ENCODE measurements at places on chromosomes 3 and 15.

DNA sequence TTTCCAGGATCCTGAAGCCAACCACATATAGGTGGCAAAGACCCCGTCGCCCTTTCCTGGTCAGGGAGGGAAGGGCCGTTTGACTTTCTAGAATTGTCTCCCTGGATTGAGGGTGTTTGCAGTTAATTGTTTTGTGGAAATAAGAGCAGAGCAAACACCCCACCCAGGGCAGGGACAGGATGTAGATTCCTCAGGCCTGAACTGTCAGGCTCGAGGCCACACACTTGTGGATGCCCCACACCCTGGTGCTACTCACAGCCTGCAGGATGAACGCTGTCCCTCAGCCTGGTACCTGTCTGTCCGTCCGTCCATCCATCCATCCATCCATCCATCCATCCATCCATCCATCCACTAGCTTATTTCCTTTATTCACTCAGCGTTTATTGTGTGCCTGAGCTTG, 29.9 kb upstream of the FLNB start:
- no peaks in the 10 kb centered on the region for H3K27me3 ChIP-seq
- no peak overlapping the region for H3K27ac ChIP-seq
- H3K36me3 ChIP-seq: no peaks in the 10 kb centered on the region
- H3K4me1 ChIP-seq: peaks cover 8% of the 10 kb centered on the region

DNA sequence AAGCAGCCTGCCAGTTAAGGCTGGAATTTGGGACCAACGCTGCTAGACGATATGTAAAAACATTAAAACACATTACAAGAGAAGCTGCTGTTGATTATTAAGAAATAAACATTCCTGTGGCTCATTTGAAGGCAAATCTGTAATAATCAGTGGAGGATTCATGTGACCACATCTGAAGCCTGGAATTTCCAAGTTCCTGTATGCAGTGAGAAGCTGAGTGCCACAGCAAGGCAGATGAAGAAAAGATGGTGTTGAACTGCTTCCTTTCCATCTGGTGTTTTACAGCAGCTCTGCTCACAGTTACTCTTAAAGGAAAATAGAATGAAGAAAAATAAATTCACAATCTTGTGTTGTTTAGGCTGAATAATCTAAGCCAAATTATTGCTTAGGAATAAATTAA, 139.3 kb upstream of the ROBO2 start:
- no peak for DNase-seq
- no peaks in the 10 kb centered on the region for H3K27me3 ChIP-seq

DNA sequence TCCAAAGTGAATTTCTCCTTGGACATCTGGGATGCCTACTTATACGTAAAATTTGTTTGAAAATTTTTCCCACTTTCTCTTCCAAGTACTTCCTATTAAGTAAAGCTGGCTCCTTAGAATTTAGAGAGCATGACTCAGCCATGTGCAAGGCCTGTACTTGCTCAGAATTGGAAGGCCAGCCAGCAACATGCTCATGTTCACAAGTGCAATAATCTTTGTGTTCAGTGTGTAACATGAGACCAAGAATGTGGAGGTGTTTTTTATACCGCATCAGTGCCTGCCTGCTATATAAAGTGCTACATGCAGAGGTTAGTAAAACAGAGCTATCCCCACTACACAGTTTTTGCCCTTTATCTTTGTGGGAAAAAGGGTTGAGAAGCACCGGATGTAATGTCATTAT, 151.9 kb upstream of the FEZF2 start:
- H3K4me3 ChIP-seq: no peak overlapping the region
- DNase-seq: no peak
- no peaks in the 10 kb centered on the region for H3K4me1 ChIP-seq
- peaks cover 5% of the 10 kb centered on the region for H3K27me3 ChIP-seq
- H3K27ac ChIP-seq: no peak overlapping the region

- peaks cover 4% of the 10 kb centered on the region for H3K27me3 ChIP-seq
- peaks cover 62% of the 10 kb centered on the region for H3K4me1 ChIP-seq
- peak overlapping the region; percentile 81 for H3K27ac ChIP-seq
- no peak overlapping the region for H3K4me3 ChIP-seq
- peaks cover 19% of the 10 kb centered on the region for H3K36me3 ChIP-seq
- peak; percentile 63 for DNase-seq
Observed at GRCh38 chr3:172592898-172593669, 69.9 kb upstream of the TNFSF10 start.

GRCh38 chr3:159763602-159764489, 224.8 kb upstream of the IL12A start:
- peak overlapping the region; percentile 28 for H3K27ac ChIP-seq
- H3K36me3 ChIP-seq: no peaks in the 10 kb centered on the region
- peaks cover 14% of the 10 kb centered on the region for H3K4me1 ChIP-seq
- H3K27me3 ChIP-seq: peaks cover 56% of the 10 kb centered on the region

- H3K36me3 ChIP-seq: peaks cover 44% of the 10 kb centered on the region
- peak overlapping the region; percentile 94 for H3K27ac ChIP-seq
- H3K4me3 ChIP-seq: peak overlapping the region; percentile 83
- no peaks in the 10 kb centered on the region for H3K27me3 ChIP-seq
- peaks cover 76% of the 10 kb centered on the region for H3K4me1 ChIP-seq
Observed at GRCh38 chr15:85581495-85581894, 201.1 kb downstream of the AKAP13 start.

DNA sequence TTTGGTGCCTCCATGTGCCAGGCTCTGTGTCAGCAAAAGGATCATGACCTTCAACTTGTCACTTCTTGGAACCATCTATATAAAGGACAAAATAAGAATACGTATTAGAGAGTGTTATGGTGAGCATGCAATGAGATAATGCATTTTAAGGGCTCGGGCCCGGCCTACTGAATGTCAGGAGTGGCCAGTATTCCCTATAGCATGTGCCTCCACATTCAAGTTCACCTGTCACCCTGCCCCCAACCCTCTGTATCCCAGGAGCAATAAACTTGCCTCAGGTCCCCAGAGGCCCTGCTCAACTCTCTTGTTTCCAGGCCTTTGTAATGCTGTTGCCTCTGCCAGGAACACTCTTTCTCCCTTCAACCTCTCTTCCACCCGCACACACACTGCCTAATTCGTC, 90.2 kb upstream of the SLC6A11 start:
- no peak overlapping the region for H3K27ac ChIP-seq
- H3K4me1 ChIP-seq: no peaks in the 10 kb centered on the region
- H3K4me3 ChIP-seq: no peak overlapping the region
- no peaks in the 10 kb centered on the region for H3K36me3 ChIP-seq

DNA sequence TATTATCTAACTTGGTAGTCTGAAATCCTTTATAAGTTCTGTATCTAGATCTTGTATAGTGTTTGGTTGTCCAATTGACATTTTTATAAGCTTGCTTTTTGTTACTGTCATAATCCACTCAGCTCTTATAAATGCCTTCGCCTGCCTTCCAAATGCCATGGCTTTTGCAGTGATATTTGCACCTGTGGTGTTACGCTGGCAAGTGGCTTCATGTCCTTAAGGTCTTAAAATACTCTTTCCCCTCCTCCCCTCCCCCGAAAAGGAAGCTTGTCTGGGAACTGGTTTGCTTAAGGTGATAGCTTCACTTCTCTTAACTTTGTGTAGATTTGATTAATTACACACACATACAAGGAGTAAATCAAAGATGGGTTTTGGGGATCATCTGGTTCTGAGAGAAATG, 62.0 kb downstream of the ABHD2 start:
- H3K27ac ChIP-seq: no peak overlapping the region
- H3K4me1 ChIP-seq: peaks cover 3% of the 10 kb centered on the region
- no peak for DNase-seq
- no peaks in the 10 kb centered on the region for H3K27me3 ChIP-seq

- peak; percentile 41 for DNase-seq
- H3K4me3 ChIP-seq: peak overlapping the region; percentile 66
- no peaks in the 10 kb centered on the region for H3K36me3 ChIP-seq
- peaks cover 49% of the 10 kb centered on the region for H3K27me3 ChIP-seq
Observed at GRCh38 chr3:32816439-32817256, 1.1 kb upstream of the TRIM71 start.

DNA sequence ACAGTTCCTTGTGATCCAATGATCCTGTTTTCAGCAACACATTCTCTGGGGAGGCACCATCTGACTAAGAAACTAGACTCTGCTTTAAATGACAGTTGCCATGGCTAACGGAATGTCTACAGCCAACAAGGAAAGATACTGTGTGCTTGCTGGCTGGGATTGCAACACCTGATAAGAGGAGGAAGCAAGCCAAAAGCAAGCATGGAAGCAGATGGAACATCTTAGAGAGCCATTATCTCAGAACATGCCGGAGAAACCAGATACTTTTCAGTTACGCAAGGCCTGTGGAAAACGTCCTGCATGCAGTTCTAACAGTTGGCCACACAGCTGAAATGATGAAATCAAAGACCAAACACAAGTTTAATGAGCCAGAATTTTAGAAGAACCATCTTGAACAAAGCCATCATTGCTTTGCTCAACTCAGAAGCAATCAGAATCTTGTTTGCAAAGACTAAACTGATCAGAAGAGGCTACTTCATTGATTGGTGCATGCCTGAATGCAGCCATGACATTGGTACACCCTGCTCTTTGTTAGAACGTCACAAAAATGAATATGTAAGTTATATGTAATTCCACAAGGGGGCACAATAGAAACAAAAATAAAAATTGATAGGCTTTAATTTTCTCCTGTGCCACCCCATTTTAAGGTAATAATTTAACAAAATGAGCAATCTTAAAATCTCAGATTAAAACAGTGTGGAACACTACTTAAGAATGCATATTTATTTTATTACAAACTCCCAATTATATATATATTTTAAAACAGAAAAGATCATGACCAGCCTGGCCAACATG, 50.8 kb downstream of the GXYLT2 start:
- peak; percentile 38 for DNase-seq
- H3K36me3 ChIP-seq: no peaks in the 10 kb centered on the region
- H3K4me3 ChIP-seq: no peak overlapping the region
- H3K27ac ChIP-seq: no peak overlapping the region

DNA sequence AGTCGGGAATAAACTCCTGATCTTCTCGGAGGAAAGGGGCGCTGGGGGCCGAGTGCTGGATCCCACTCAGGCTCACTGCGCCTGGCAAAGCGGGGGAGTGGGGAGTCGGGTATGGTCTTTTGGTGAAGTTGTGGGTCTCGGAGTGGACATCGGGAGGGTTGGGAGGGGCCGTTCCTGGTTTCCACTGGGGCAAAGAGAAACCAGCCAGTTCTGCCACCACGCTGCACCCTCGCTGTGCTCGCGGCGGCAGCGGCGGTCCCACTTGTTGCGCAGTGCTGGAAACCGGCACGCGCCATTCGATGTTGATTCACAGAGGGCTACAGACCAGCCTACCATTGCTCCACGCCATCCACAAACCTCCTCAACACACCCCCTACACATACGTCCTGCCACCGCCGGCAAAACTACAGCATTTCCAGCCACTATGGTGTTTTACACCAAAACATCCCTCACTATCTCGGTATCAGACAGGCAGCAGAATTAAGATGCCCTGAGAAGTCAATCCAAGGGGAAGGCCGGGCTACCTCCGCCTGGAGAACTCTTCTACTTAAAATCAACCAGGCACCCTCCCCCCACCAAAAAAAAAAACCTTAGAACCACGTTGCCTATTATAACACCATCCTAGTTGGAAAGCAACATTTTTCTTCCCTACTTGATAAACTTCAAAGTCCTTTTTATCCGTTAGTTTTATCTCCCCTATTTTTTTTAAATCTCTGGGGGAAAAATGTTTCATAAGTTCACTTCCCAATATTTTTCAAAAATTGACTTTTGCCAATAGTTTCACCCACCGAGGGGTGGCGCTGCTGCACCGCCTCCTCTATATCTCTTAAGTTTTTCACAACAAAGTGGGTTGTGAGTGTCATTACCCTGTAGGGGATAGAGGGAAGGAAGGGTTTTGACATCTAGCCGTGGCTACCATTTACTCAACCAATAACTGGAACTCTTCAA, 3.6 kb downstream of the BCL6 start:
- H3K27me3 ChIP-seq: no peaks in the 10 kb centered on the region
- DNase-seq: peak; percentile 84
- H3K27ac ChIP-seq: peak overlapping the region; percentile 98
- peaks cover 6% of the 10 kb centered on the region for H3K36me3 ChIP-seq
- H3K4me1 ChIP-seq: peaks cover 37% of the 10 kb centered on the region

- no peak for DNase-seq
- H3K4me3 ChIP-seq: no peak overlapping the region
- H3K4me1 ChIP-seq: peaks cover 5% of the 10 kb centered on the region
Observed at GRCh38 chr3:192844836-192845525, 72.7 kb downstream of the MB21D2 start.

DNA sequence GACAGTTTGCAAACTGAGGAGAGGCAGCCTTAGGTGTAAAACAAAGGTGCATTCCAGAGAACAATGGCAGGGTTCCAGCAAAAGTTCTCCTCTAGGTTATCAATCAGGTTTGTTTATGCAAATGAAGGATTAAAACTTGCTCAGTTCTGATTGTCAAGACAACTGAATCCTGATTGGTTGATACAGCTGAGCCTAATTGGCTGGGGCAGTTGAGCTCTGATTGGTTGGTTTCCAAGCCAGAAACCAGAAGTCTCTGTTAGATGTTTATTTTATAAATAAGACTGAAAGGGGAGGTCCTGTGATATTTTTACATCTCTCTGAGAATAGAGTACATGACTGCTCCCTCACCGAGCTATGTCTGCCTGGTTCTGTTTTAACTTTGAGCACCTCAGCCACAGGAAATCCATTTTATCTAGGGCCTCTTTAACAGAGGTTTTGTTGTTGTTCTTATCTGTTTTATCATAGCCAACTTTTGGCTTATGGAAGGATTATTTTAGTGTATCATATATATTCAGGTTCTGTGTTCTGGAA, 37.8 kb downstream of the PPM1L start:
- no peak for DNase-seq
- no peak overlapping the region for H3K4me3 ChIP-seq
- peaks cover 4% of the 10 kb centered on the region for H3K4me1 ChIP-seq
- no peaks in the 10 kb centered on the region for H3K27me3 ChIP-seq
- no peak overlapping the region for H3K27ac ChIP-seq
- no peaks in the 10 kb centered on the region for H3K36me3 ChIP-seq

- no peak for DNase-seq
- no peak overlapping the region for H3K4me3 ChIP-seq
- H3K27ac ChIP-seq: no peak overlapping the region
- H3K27me3 ChIP-seq: peaks cover 11% of the 10 kb centered on the region
- no peaks in the 10 kb centered on the region for H3K36me3 ChIP-seq
Observed at GRCh38 chr3:167885277-167885676, 149.8 kb downstream of the SERPINI1 start.

DNA sequence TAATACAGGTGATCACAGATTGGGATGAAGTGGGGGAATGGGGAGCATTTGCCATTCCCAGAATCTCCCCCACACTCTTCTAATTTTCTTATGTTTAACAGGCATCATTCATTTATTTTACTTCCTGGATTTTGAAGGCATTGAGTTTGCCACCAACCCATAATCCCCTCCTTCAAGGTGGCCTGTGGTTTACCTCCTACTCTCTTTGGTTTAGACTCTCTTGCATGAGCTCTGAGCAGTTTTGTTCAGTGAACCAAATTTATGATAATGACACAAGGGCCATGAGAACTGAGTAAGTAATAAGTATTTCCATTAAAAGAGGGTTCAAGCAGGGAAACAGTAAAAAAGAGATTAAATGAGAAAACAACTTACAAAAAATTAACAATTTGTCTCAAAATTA, 703.1 kb upstream of the CFAP20DC start:
- peaks cover 5% of the 10 kb centered on the region for H3K36me3 ChIP-seq
- peaks cover 2% of the 10 kb centered on the region for H3K27me3 ChIP-seq
- H3K4me3 ChIP-seq: no peak overlapping the region
- DNase-seq: peak; percentile 35
- H3K4me1 ChIP-seq: peaks cover 31% of the 10 kb centered on the region
